ENCODE measurements at places on chromosomes 1 and 21. TPM values are rescaled to one million over a fixed set of nuclear protein-coding genes. Genes with fewer than 3 reads are reported as not detected.

DNA sequence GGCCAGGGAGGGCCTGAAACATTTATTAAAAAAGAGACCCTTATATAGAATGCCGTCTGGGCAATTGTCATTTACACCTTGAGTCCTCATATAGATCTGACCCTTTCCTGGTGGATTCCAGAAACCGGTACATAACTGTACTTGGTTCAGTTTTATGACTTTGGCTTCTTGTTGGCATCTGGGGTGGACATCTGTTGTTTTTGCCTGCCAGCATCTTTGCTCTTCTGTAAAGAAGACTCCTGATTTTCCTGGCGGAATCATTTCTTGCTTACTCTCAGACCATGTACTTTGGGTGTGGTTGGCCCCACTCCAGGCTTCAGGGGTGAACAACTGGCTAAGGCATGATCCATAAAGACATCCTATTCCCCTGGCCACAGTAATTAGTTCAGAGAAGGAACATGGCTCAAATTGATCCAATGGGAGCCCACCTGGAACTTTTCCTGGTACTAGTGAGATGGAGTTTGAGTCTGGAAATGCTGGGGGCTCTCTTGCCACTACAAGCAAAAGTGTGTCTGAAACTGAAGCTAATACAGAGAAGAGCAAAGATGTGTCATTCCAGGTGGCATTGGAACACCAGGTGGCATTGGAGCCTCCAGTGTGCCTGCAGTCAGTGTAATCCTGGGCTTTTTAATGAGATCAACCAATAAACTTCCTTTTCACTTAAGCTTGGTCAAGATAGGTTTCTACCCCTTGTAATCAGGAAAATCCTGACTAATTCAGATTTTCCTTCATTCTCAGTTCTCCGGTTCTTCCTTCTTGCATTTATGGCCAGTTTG lies 332.5 kb upstream of the CAMK1G start:
- peak; percentile 22 for DNase-seq

DNA sequence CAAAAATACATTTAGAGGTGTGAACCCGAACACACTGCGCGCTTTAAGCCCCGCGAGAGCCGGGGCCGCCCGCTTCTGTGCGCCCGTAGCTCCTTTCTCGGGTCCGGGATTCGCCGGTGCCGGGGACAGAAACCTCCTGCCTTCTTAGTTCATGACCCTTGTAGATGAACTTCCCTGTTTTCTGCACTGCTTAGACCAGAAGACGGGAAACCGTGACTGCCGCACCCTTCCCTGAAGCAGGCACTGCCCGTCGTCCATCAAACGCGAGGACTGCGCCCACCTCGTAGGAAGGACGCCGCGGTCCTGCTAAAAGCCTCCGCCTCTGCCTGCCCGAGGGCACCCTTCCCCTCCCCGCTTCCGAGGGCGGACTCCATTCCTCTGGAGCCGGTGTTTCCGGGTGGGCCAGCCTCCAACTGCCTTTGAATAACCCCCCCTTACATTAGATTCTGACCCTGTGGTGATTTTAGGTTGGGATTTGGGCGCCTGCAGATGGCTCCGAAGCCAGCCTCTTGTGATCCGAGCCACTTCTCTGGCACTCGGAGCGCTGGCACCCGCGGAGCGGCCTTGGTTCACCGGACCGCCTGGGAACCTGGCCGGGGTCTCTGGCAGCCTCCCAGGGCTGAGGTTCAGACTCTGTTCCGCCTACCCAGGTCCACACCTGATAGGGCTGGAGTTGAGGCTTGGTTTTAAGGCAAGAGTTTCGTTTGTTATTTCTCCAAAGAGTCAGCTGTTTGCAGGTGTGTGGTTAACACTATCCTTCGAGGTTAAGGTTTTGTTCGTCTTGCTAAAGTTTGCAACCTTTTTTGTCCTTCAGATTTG lies 1.2 kb upstream of the PTTG1IP start:
- no peak for DNase-seq

GRCh38 chr1:107883562-107883961 lies 81.4 kb downstream of the VAV3 start:
- no peak for DNase-seq

- DNase-seq, result peak; percentile 54
These were observed 394.2 kb upstream of the LYPLAL1 start for GRCh38 chr1:218779341-218780100.

GRCh38 chr1:220375715-220376114 lies 103.5 kb upstream of the RAB3GAP2 start:
- DNase-seq, result no peak

DNA sequence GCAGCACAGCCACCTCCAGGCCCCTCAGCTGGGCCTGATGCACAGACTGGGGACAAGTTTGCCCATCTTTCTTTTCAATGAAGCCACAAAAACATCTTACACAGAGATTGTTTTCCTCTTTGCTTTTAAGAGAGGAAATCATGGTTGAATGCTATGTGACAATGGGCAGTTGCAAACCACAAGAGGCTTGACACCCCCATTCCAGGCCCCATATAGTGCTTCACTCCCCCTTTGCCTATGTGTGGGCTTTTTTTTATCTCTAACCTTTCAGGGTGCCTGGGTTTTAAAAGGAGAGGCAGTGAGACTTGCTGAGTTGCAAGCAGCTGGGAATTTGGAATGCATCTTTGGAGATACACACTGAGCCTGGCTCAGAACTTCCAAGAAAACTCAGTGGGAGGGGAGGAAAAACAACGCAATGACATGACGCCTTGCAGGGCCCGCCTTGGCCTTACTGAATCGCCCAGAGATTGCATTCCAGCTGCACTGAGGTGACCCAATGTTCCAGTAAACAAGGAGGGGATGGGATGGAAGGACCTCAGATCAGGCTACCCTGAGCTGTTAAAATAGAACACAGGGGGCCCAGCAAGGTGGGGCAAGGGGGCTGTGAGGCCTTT lies 145.2 kb upstream of the ZNF648 start:
- no peak for DNase-seq

RBM11 gene
- total RNA-seq, result 2.6 TPM

DNA sequence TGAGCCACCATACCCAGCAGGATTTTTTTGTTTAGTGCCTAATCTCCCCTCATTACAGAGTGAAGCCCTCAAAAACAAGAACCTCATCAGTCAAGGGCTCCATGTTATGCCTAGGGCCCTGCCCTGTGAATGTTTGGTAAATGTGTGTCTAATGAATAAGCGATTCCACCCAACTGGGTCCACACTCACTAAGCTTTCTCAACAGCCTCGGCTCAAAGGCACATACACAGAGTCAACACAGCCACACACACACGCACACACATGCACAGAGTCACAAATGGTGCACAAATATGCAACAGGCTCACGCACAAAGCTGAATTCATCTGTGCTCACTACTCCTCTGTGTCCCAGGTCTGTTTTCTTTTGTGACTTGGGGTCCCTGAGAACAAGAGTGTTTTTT lies 11.7 kb upstream of the SYNC start:
- no peak for DNase-seq

- no peak for DNase-seq
These were observed 20.4 kb upstream of the C1orf105 start for GRCh38 chr1:172399756-172400721.

DNA sequence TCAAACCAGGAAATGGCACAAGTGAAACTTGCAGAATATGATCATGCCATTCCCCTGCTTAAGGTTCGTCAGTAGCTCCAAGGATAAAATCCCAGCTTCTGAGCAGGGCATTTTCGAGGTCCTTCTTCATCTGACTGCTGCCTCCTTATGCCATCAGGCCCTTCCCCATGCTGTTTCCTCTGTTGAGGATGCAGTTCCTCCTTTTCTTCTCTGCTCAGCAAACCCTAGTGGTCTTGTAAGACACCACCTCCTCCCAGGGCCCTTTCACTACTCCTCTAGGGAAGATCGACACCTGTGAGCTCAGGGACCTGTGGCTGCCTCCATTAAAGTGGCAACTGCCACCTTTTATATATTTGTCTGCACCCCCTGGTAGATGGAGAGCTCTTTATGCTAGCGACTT lies 62.1 kb upstream of the JUN start:
- DNase-seq, result no peak

DNAJC6 gene
- 8.9 TPM for total RNA-seq

Measured in astrocyte (in vitro differentiated cells and primary cell).